Fibroblast of skin of right quadriceps (primary cell): ENCODE measurements at places on chromosomes 11 and 22.

DNA sequence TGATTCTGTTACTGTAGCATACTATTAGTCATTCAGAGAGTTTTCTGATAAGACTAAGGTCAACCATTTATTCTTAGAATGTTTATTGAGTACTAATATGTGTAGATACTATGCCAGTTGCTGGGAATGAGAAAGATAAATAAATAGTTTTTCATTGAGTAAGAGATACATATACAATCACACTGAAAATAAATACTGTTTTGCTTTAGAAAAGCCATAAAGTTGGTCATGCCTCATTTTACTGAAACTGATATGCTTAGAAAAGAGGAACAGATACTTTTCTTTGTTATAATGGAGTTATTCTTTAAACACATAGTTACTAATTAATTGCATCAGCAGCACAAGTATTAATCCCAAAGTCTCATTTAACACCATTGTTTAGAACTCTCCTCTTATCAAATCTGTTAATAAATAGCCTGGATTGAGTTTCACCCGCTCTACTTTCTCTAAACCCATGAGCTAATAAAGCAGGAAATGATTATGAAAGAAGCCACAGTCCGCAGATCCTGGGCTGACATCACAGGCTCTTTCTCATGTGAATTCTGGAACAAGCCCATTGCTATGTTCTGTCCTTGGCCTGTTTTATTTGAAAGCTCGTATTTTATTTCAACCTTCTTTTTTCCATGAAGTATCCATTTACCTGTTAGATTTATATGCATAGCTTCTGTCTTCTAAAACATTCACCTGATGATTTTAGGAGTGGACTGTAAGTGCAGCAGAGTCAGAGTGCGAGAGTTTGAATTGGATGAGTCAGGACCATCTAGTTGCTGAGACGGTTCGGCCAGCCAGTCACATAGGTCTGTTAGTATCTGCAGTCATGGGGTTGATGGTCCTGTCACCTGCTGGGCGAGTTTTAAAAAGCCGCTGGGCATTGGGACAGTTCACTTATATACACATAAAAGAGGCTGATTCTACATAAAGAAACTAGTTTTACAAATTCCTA lies 35.5 kb downstream of the PIWIL4 start:
- peak; percentile 69 for DNase-seq

DNA sequence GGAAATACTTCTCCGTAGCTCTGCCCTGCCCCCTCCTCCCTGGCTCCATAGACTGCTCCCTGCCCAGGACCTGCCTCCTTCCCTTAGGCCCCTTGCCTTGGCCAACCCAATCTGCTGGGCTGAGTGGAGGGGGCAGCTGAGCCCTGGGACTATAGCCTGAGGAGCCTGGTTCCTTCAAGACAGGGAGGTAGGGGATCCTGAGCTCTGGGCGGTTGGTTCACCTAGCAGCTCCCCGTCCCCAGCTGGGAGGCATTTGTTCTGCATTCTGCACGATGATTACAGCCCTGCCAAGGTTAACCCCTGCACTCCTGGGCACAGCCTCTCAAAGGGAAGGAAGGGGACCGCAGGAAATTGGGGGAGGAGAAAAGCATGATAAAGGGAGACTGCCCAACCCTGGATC lies 3.6 kb upstream of the CDC42EP1 start:
- DNase-seq, result no peak

DNA sequence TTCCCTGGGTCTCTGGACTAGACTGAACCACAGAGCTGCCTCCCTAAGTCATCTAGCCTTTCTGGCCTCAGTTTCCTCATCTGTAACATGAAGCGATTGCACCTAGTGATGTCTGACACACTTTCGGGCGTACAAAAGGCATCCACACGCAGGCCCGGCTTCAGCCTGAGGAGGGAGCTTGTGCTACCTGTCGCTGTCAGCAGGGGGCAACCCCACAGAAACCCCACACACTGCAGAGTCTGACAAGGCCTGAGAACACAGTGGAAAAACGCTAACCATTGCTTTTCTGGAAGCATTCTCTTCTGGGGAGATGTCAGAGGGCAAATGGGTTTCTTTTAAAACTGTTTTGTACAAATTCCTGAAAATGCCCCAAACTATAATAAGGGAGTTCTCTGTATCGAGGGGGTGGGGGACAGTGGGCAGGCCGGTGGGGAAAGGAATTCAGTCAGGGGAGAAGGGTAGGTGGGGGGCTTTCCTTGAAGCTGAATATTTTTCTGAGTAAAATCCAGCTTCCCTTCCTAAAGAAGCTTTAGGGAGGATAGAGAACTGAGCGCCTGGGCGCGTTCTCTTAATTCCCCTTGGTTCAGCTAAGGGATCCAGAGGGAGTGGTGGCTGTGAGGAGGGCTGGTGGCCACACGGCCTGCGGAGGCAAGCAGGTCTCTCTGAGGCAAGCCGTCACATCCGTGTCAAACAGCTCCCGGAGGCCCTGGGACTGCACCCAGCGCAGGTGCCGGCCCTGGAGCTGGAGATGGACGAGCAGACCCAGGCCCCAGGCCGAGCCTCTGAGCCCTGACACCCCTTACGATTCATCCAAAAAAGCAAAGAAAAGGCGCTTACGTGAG lies 533 bp downstream of the ELF5 start:
- DNase-seq, result peak; percentile 33

GRCh38 chr22:21694795-21695429 lies 29.1 kb downstream of the PPIL2 start:
- DNase-seq, result no peak

DNA sequence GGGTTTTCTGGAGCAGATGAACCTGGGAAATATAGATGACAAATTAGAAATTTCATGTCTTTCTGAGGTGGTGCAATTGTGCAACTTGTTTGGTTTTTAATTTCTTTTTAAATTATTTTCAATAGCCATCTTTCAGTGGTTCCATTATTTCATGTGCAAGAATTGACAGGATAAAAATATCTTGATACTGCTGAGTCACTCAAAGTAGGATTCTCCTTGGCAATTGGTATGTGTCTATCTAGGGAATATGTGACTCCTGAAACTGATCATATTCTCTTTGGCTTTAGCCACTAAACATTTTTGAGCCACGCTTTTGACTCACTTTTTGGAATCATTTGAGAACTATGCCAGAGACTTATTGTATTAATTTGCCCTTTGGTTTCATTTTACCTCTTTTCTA lies 331.5 kb downstream of the KCNA4 start:
- DNase-seq, result no peak

GRCh38 chr22:27075028-27075678 lies 417.8 kb downstream of the MIAT start:
- DNase-seq, result peak; percentile 15

DNA sequence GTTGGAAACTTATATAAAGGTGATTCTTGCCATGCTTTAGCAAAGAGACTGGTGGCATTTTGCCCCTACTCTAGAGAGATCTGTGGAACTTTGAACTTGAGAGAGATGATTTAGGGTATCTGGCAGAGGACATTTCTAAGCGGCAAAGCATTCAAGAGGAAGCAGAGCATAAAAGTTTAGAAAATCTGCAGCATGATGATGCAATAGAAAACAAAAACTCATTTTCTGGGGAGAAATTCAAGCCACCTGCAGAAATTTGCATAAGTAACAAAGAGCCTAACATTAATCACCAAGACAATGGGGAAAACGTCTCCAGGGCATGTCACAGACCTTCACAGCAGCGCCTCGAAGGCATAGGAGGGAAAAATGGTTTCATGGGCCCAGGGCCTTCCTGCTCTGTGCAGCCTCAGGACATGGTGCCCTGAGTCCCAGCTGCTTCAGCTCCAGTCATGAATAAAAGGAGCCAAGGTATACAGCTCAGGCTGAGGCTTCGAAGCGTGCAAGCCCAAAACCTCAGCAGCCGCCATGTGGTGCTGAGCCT lies 83.4 kb downstream of the MRTFA start:
- no peak for DNase-seq

GRCh38 chr11:122852796-122853160 lies 14.5 kb downstream of the CRTAM start:
- DNase-seq, result no peak

DNA sequence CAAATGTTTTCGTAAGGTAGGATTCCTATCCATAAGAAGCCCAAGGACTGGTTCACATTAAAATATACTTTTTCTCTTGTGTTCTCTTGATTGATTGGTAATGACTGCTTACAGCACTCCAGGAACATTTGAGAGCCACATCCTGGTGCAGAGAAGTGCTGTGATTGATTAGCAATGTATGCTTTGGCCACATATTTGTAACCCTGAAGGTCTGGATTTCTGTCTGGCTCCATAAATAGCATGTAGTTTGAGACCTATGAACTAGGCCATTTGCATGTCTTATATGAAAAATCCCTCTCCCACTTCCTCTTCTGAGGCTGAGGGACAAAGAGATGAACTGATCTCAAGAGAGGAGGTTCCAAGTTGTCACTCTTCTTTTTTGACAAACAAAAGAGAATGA lies 49.3 kb upstream of the CD44 start:
- DNase-seq, result no peak

DNA sequence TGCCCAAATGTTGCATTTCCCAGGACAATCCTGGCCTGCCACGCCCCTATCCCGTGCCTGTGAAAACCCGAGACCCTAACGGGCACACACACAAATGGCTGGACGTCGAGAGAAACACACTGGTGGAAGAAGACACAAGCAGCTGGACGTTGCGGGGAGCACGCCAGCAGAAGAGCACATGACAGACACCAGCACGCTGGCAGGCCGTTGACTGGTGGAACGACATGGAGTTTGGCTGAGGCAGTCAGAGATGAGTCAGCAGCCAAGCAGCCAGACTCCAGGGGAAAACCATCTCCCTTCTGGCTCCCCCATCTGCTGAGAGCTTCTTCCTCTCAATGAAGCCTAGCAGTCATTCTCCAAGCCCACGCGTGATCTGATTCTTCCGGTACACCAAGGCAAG lies 606.7 kb upstream of the LRRC4C start:
- peak; percentile 6 for DNase-seq

DNA sequence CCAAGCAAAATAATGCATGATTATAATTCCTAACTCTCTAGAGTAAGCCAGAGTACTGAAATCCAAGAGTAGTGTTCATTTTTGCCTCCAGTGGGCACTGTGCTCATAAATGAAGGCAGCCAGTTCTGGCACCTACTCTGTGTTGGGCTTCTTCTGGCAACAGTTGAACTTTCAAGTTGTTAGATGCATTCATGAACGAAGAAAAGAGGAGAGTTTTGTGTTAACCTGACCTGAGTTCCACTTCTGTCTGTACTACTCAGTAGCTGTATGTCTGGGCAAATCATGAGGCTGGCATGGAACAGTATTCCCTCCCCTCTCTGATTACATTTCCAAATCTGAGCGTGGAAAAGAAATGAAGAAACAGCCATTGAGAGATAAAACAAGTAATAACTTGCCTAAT lies 20.3 kb upstream of the TENM4 start:
- DNase-seq, result peak; percentile 54

GRCh38 chr11:5737091-5737490 lies 843 bp downstream of the OR56B1 start:
- peak; percentile 31 for DNase-seq

- no peak for DNase-seq
Measured at GRCh38 chr22:30636226-30637077, 871 bp downstream of the SLC35E4 start.

GRCh38 chr22:17748555-17749353 lies 25.5 kb downstream of the BID start:
- no peak for DNase-seq

- no peak for DNase-seq
Measured at GRCh38 chr11:116072601-116073410, 568.6 kb upstream of the CADM1 start.

GRCh38 chr22:32322986-32323385 lies 34.7 kb upstream of the RFPL3 start:
- DNase-seq, result no peak

DNA sequence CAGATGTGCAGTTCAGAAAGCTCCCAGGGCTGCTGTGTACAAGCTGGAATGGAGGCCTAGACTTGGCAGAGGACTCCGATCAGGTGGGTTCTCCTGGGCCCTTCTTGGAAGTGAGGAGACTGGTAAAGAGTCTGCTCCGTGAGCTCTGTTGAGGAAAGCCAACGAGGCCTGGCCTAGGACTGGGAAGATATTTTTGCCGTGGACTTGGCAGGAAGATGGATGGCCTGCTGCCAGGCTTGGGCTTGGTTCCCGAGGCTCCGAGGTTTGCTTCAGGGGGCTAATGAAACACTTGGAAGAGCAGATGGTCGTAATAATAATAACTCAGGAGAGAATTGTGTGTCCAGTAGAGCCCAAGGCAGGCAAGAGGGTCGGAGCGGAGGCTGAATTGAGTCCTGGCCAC lies 3.9 kb downstream of the GALR3 start:
- no peak for DNase-seq

DNA sequence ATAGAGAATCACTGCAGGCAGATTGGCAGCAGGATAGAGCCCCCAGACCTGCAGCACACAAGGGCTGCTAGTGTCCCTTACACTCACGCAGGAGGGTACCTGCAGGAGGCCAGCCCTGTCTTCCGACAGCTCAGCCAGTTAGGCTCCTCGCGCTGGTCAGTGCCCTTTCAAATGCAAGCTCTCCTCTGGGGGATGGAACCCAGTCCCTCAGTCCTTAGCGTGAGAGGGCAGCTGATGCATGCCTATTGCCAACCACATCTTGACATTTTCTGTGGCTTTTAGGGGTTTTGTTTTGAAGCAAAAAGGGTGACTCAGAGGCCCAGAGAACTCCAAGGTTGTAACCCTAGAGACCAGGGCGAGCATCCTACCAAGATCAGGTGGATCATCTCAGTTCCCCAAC lies 40.0 kb downstream of the WNT11 start:
- DNase-seq, result no peak

- DNase-seq, result no peak
Measured at GRCh38 chr11:44186321-44186930, 90.9 kb downstream of the EXT2 start.

GRCh38 chr11:57637626-57638004 lies 12.1 kb downstream of the YPEL4 start:
- DNase-seq, result peak; percentile 52

GRCh38 chr22:26482161-26482560 lies 1.4 kb downstream of the HPS4 start:
- DNase-seq, result no peak

- no peak for DNase-seq
Measured at GRCh38 chr11:32148895-32149294, 58.0 kb downstream of the RCN1 start.

DNA sequence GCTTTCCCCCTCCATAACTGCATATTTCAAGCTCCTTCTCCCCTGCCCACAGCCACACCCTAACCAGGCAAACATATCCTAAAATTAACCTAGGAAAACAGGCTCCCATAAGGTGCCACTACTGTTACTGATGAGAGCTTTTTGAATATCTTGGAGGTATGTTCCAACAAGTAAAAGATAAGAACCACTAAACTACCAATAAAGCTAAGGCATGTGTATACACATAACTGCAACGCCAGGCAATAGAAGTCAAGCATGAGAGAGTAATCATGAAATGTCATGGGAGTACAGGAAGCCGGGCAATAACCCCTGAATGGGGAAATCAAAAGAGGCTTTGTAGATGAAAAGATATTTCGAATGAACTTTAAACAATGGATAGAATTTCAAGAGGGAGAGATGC lies 9.3 kb downstream of the MMP13 start:
- no peak for DNase-seq
